T-helper 17 cell (primary cell): ENCODE measurements at places on chromosomes 7 and 10. TPM values are rescaled to one million over a fixed set of nuclear protein-coding genes. Genes with fewer than 3 reads are reported as not detected.

- no peaks in the 10 kb centered on the region for H3K27me3 ChIP-seq
- H3K4me1 ChIP-seq, result peaks cover 8% of the 10 kb centered on the region
Measured at GRCh38 chr10:6379015-6379776, 176.5 kb downstream of the PFKFB3 start.

DNA sequence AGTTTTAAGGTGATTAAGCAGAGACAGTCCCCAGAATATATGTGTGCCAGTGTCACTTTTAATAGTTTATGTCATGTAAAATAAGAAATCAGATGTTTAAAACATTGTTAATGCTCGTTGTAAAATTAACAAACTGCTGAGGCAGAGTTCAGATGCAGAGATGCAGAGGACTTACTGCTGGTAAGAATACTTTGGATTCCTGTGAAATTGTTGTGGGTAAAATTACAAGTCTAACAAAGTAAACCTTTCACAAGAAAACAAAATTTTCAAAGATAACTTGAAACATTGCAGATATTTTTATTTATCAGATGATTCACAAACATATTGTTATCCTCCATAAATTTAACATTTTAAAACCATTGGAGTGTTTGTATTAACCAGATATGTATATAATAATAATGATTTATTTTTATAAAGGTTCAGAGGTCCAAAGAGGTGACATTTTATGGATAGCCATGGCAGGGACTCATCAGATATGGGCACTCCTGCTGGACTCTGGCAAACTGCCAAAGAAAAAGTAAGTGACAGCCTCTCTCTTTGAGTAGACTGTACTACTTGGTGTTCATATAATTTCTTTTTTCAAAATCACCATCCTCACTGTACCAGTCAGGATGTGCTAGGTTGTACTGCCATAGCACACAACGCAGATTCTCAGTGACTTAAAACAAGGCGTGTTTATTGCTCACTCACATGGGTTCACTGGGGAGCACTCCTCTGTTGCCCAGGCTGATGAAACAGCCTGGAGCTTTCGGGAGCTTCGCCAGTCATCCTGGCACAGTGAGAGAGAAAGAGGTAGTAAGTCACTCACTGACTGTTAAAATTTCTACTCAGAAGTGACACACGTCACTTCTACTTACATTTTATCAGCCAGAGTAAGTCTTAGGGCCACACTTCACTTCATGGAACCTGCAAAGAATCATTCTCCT is 43.5 kb downstream of the NHLRC2 start:
- no peak for DNase-seq
- no peak overlapping the region for H3K4me3 ChIP-seq
- H3K4me1 ChIP-seq, result peaks cover 5% of the 10 kb centered on the region
- no peak overlapping the region for H3K27ac ChIP-seq

DNA sequence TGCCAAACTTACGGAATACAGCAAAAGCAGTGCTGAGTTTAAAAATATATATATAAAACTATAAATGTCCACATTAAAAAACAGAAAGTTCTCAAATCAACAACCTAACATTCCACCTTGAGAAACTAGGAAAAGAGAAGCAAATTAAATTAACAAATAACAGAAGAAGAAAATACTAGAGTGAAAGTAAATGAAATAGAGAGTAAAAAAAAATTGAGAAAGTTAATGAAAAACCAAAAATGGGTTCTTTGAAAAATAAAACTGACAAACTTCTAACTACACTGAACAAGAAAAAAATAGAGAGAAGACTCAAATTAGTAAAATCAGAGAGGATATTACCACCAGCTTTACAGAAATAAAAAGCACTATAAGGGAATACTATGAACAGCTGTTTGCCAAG is 22.1 kb downstream of the RASGEF1A start:
- no peak for DNase-seq
- no peaks in the 10 kb centered on the region for H3K27me3 ChIP-seq
- H3K4me1 ChIP-seq, result no peaks in the 10 kb centered on the region
- no peak overlapping the region for H3K4me3 ChIP-seq
- no peak overlapping the region for H3K27ac ChIP-seq
- H3K36me3 ChIP-seq, result no peaks in the 10 kb centered on the region

GRCh38 chr7:148727501-148728278 is 29.0 kb downstream of the CUL1 start:
- H3K27me3 ChIP-seq, result no peaks in the 10 kb centered on the region
- peaks cover 58% of the 10 kb centered on the region for H3K4me1 ChIP-seq

- H3K27me3 ChIP-seq, result no peaks in the 10 kb centered on the region
- no peaks in the 10 kb centered on the region for H3K4me1 ChIP-seq
- H3K36me3 ChIP-seq, result no peaks in the 10 kb centered on the region
Measured at GRCh38 chr10:52779541-52780390, 7.2 kb upstream of the MBL2 start.

- DNase-seq, result no peak
- peaks cover 48% of the 10 kb centered on the region for H3K27me3 ChIP-seq
- no peak overlapping the region for H3K27ac ChIP-seq
- no peak overlapping the region for H3K4me3 ChIP-seq
- no peaks in the 10 kb centered on the region for H3K36me3 ChIP-seq
Measured at GRCh38 chr7:28900311-28900710, 57.8 kb downstream of the TRIL start.

The MYO3A gene
- not detected for total RNA-seq
